ENCODE measurements at places on chromosomes 3 and 15. TPM values are rescaled to one million over a fixed set of nuclear protein-coding genes. Genes with fewer than 3 reads are reported as not detected.

The SERPINI2 gene
- not detected for total RNA-seq

The SCN11A gene
- 0.24 TPM for total RNA-seq

The HRG gene
- not detected for total RNA-seq

DNA sequence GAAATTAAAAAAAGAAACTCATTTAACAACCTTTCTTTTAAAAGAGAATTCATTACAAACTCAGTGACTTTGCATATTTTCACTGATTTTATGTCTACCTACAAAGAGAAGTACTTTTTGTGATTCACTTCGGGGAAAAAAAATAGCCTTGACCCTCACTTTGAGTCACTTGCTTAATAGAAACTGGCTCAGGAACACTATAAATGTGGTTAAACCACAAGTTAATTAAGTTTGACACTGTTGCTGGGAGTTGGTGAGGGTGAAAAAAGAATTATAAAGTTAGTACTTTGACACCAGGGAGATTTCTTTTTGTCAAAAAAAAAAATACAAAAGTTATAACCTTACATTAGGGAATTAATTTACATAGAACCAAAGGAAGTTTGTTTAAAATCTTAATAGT lies 810.9 kb downstream of the NR2F2 start:
- no peaks in the 10 kb centered on the region for H3K36me3 ChIP-seq
- no peaks in the 10 kb centered on the region for H3K27me3 ChIP-seq
- no peaks in the 10 kb centered on the region for H3K4me1 ChIP-seq
- H3K27ac ChIP-seq = no peak overlapping the region
- no peak overlapping the region for H3K4me3 ChIP-seq

- H3K4me3 ChIP-seq = no peak overlapping the region
- no peaks in the 10 kb centered on the region for H3K4me1 ChIP-seq
- H3K27ac ChIP-seq = no peak overlapping the region
- H3K36me3 ChIP-seq = no peaks in the 10 kb centered on the region
- DNase-seq = no peak
- H3K27me3 ChIP-seq = no peaks in the 10 kb centered on the region
These were observed 1153.4 kb downstream of the IGSF11 start for GRCh38 chr3:117881210-117881609.

DNA sequence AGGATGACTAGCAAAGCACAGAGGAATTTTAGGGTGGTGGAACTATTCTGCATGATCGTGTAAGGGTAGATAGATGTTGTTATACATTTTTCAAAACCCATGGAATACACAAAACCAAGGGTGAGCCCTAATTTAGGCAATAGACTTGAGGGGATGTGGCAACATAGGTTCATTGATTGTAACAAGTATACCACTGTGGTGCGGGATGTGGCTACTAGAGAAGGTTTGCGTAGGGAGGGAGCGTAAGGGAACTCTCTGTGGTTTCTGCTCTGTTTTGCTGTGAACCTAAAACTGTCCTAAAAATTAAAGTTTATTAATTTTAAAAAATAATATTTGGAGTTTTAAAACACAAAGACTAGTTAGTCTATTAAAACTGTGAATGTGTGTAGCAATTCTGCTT lies 202.8 kb downstream of the PLCL2 start:
- peaks cover 34% of the 10 kb centered on the region for H3K36me3 ChIP-seq
- no peak overlapping the region for H3K27ac ChIP-seq
- H3K27me3 ChIP-seq = no peaks in the 10 kb centered on the region
- H3K4me1 ChIP-seq = no peaks in the 10 kb centered on the region
- no peak overlapping the region for H3K4me3 ChIP-seq

DNA sequence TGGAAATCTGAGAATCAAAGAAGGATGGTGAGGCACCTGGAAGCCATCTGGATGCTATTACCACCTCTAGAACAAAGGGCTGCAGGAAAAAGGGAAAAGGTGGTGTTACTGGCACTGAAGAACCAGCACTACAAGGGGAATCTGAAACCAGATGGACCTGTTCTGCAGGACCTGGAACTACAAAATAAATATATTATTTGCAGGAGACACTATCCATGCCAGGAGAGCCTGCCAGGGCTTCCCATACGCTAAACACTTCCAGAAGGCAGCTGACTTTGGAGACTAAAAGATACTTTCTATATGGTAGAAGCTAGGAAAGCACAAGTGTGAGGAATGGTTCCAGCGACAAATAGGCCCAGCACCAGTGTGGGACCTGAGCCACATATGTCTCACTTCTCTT lies 83.4 kb upstream of the POU1F1 start:
- no peak for DNase-seq
- no peaks in the 10 kb centered on the region for H3K27me3 ChIP-seq
- no peak overlapping the region for H3K27ac ChIP-seq
- no peaks in the 10 kb centered on the region for H3K36me3 ChIP-seq
- H3K4me3 ChIP-seq = no peak overlapping the region
- H3K4me1 ChIP-seq = no peaks in the 10 kb centered on the region

GRCh38 chr3:134331811-134332199 lies 42.4 kb downstream of the AMOTL2 start:
- no peaks in the 10 kb centered on the region for H3K27me3 ChIP-seq
- H3K4me1 ChIP-seq = no peaks in the 10 kb centered on the region
- no peak overlapping the region for H3K27ac ChIP-seq
- no peak for DNase-seq
- H3K36me3 ChIP-seq = no peaks in the 10 kb centered on the region

DNA sequence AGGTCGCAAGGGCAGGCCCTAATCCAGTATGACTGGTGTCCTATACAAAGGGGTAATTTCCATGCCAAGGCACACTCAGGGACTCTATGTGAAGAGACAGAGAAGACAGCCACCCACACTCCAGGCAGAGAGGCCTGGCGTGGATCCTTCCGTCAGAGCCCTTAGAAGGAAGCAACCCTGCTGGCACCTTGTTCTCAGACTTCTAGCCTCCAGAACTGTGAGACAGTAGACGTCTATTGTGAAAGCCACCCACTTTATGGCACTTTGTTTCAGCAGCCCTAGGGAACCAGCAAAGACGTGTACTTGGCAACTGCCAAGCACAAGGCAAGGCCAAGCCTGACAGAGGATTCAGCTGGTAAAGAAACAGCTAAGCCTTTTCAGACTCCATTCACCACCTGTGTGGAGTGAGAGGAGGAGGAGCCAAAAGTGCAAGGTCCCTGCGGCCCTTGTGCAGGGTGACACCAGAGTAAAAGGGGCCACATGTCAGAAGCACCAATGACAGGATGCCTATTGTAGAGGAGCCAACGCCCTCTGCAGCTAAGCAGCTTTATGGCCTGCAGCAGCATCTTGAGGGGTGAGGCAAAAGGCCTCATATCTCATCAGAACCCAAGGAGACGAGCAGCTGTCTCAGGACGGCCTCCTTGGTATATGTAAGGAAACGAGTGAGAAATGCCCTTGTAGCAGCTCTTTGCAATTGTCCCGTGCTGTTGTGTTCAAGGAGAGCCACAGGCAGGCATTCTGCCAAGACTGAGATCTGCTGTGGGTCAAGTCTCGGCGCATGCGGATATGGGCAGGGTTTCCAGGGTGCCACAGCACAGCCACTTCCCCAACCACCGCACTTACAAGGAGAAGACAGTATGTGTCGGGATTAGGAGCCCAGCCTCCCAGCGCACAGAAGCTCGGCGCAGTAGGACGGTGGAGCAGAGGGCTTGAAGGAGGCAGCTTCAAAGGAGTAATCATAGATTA lies 121.5 kb upstream of the LIPC start:
- H3K36me3 ChIP-seq = no peaks in the 10 kb centered on the region
- no peak for DNase-seq
- H3K4me1 ChIP-seq = no peaks in the 10 kb centered on the region
- no peak overlapping the region for H3K27ac ChIP-seq
- H3K27me3 ChIP-seq = no peaks in the 10 kb centered on the region
- no peak overlapping the region for H3K4me3 ChIP-seq

DNA sequence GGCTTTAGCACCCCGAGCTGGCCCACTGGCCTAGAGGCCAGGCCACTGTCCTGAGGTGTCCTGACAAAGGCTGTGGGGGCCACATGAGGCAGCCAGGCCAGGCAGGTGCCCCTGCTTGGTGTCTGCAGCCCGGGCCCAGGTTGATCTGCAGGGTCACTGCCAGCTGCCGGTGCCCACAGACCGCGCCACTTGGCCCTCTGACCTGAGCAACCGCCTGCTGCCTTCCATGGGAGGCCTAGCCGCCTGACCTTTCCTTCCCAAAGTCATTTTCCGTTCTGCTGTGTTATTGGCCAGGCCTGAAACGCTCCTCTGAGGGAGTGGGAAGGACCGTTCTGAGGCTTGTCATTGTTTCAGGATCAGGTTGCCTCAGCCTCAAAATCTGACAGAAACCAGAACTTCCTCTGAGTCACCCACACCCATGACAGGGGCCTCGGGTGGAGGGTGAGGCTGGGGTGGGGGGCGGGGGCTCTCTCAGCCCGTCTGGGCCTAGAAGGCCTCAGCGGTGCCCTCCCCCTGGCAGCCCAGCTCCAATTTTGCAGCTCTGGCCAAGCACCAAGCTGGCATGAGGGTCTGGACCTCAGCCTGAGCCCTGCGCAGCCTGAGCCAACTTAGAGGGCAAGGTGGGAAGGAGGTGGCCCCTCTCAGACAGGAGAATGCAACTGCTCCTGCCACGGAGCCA lies 140.7 kb upstream of the MEF2A start:
- no peak for DNase-seq
- peak overlapping the region; percentile 4 for H3K27ac ChIP-seq
- no peaks in the 10 kb centered on the region for H3K36me3 ChIP-seq
- H3K4me1 ChIP-seq = peaks cover 20% of the 10 kb centered on the region
- no peaks in the 10 kb centered on the region for H3K27me3 ChIP-seq
